ENCODE measurements at places on chromosomes 1 and 21.

DNA sequence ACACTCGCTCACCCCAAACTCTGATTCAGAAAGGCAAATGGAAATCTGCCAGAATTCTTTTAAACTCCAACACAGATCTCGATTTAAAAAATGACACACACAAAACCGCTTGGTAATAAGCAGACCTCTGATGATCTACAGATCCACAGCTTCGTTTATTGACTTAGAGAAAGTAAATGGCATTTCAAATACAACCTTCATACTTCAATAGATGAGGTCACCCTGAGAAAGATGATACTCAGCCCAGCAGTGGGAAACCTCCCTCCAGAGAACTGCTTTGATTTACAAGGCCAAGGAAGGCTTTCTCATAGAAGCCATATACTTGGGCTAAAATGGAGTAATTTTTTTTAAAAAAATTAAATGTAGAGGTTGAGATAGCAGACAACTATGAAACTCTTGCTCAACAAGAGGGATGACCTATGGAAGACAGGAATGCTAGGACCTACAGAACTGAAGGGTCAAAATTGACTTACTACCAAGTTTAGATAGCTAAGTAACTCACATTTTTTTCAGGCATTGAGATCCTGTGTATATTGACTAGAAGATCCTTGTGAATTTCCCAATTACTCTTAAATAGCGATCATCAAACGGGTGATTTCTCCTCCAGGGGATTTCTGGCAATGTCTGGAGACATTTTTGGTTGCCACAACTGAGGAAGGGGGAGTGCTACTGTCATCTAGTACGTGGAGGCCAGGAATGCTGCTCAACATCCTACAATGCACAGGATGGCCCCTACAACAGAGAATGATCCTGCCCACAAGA, 143.9 kb downstream of the CLIC6 start:
- DNase-seq, result no peak

GRCh38 chr1:160156361-160156760, 5.0 kb downstream of the ATP1A4 start:
- no peak for DNase-seq

DNA sequence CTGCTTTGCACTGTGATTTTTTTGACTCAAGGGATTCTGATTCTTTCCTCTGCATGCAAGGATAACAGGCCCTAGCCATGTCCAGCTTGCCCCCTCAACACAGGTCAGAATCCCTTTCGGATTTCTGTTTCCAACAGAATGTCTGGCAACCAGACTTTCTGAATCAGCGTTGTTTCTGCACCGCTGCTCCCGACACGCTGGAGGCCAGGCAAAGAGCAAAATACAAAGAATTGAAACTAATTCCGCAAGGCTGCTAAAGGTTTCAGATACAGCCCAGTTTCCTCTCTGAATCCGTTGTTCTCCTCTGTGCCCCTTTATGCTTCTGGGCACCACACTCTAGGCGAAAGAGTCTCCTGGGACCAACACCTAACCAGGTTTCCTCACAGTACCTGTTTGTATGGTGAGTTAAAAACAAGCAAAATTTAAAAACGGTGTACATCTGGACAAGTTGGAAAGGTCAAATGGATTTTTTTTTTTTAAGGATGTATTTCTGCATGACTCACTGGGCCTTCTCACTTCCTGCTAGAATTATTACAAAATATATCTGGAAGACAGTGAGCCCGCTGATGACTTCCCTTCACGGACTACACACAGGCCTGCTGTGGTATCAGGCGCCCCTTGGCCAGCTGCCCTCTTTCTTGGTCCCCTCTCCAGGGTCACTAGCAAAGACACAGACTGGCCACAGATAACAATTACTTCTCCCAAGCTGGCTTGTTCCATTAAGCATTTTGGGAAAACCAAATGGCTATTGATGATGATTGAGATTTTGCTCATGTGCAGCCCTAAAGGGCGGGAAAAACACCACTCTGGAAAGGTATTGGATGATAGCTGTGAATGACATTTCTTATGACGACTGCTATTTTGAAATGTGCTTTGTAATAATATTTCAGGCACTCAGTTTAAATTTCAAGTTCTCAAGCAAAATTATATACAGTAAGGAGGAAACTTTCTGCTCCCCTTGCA, 118.3 kb downstream of the TGFB2 start:
- no peak for DNase-seq

- no peak for DNase-seq
These were observed 472.0 kb downstream of the CAMTA1 start for GRCh38 chr1:7257225-7257624.

DNA sequence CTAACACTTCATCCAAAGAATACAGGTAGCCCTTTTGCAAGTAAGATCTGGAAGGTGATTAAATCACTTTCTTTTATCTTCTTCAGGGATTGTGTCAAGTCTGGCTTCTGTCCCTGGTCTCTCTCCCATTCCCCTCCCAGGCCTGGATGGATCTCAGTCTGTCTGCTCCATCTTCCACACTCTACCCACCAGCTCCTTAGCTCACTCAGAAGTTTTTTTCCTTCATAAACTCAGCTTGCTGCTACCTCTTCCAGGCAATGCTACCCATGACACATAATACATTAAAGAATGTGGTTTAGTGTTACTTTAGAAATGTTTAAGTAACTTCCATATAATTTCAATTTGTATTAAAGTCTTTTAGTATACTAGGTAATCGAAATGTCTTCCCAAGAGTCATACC, 133.1 kb downstream of the AKT3 start:
- no peak for DNase-seq

DNA sequence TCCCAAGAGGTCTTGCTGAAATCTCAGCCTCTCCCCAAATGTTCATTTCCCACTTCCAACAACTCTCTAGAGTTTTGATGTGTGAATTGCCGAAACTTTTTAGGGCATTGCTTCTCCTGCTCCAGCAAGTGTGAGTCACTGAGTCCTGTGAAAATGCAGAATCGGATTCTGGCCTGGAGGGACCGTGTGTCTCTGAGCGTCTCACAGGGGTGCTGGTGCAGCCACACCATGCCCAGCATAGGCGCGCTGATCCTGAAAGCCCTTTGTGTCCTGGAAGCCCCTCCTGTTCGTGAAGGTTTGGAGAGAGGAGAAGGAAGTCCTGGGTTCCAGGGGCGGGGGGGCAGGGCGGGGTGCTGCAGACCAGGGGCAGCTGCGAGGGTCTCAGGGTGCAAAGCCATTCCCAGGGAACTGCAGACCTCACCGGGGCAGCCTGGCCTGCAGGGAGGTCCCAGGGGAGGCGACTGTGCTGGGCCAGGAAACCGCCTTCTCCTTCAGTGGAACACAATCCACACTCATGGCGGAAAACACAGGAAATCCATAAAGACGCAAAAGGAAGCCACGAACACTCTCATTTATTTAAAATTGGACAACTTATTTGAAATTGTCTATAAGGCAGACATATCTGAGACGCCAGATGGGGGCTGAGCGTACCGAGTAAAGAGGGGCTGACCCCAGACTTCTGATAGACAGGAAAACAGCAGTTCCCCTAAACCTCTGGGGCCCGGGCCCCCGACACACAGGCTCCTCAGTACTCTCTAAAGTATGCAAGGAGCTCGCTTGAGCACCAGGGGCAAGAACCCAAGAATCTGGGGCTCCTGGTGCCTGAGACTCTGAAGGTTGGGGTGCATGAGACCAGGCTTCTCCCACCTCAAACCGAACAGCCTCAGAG, 43.5 kb upstream of the ADARB1 start:
- DNase-seq, result no peak

DNA sequence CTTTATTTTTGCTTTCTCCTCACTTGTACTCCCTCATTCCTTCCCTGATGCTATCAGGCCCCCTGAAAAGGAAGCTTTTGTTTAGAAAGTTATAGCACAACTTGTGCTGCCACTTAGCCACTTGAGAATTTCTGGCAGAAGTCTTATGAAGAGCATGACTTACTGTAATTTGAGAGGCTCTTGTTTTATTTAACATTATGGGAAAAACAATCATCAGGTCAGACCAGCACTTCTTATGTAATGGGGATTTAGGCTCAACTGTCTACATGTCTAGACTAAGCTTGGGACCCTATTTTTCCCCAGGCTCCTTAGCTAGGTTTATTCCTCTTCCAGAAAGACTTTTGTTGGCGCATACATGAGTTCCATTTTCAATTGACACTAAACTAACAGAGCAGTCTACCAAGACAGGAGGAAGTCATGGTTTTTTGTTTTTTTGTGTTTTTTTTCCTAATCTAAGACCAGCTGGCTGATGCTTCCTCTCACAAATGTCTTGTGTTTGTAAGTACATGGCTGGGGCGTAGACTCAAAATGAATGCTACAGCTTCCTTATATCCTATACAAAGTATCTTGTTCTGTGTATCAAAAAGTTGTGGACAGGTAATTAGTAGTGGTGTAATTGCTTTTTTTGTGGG, 31.5 kb downstream of the TNFSF4 start:
- no peak for DNase-seq

- DNase-seq, result no peak
These were observed 49.4 kb upstream of the BOLA1 start for GRCh38 chr1:149849947-149850360.

DNA sequence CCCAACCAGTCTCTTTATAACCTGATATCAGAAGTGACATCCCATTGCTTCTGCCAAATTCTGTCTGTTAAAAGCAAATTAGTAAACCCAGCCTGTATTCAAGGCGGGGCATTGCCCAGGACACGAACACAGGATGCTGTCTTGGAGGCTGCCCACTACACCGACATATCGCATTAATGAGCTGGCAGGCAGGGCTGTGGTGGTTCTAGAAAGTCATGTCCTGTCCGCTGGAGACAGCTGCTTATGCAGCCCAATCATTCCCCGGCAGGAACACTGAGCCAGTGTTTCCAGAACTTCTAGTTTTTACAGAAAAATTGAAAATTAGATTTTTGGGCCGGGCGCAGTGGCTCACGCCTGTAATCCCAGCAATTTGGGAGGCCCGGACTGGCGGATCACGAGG, 19.3 kb downstream of the C1orf167 start:
- no peak for DNase-seq

Measured in stimulated activated CD4-positive, alpha-beta T cell treated with anti-CD3 and anti-CD28 coated beads, Interleukin-1b, Interleukin-23, amount 100 ng/mL, for 1 hour (primary cell).